ENCODE measurements at places on chromosomes 6 and 20.

GRCh38 chr20:64038224-64038564 lies 2.2 kb downstream of the C20orf204 start:
- no peak for DNase-seq

GRCh38 chr6:151661928-151662327 lies 145.6 kb upstream of the ESR1 start:
- no peak for DNase-seq

GRCh38 chr6:54198134-54198533 lies 86.9 kb downstream of the MLIP start:
- DNase-seq, result no peak

- no peak for DNase-seq
Measured at GRCh38 chr6:51844336-51844735, 243.1 kb downstream of the PKHD1 start.

- DNase-seq, result no peak
Measured at GRCh38 chr6:30821862-30822784, 62.2 kb upstream of the DDR1 start.

DNA sequence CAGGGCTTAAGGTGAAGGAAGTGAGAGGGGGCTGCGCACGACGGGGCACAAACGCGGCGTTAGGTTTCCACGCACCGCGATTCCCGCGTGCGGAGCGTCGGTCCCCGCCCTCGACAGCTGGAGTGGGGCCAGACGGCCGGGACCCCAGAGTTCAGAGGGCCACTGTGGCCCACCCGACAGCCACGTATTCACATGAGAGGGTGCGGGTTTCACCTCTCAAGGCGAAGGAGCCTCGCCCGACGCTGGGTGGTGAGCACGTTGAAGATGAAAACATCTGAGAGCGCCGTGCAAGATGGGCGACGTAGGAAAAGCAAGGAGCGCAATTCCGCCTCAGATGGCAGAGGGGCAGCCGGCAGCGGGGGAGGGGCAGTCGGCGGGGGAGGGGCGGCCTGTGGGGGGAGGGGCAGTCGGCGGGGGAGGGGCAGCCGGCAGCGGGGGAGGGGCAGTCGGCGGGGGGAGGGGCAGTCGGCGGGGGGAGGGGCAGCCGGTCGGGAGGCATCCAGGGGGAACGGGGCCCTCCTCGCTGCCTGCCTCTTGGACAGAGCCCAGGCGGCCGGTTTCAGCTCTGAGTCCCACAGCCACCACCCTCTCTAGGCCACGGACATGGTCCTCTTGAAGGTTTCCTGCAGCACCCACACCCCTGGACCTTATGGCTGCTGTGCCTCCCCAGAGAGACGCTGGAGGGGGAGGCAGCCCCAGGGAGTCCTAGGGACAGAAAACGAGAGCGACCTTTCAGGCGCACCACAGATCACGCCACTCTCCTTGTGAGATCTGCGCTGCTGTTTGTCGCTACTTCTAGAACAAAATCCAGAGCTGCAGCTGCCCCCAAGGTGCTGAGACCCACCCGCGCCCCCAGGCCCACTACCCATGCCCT lies 113.7 kb downstream of the DLL1 start:
- DNase-seq, result no peak

DNA sequence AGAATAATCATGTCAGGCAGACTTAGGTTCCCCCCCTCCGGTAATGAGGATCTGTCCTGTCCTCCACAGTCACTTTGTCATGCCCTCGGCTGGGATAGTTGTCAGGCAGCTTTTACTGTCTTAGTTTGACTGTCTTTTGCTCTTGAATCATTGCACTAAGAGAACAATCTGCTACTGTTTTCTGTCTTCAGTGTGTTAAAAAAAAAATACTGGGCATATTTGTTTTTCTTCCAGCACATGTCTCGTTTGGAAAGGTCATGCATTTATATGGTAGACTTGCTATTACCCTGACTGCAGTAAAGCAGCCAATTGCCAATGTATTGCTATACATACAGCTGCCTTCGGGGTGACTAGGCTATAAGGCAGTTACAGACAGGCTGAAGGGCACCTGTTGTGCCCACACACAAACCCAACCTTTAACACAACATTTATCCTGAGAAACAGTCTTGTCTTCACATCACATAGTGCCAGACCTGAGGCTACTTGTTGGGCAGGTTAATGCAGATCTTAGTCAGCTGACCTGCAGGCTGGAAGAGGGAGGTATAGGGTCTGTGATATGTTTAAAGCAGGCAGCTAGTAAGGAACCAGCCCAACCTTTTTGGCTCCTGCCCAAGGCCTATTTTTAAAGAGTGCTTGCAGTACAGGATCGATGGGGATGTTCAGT lies 26.7 kb downstream of the ARFGEF3 start:
- DNase-seq, result no peak

DNA sequence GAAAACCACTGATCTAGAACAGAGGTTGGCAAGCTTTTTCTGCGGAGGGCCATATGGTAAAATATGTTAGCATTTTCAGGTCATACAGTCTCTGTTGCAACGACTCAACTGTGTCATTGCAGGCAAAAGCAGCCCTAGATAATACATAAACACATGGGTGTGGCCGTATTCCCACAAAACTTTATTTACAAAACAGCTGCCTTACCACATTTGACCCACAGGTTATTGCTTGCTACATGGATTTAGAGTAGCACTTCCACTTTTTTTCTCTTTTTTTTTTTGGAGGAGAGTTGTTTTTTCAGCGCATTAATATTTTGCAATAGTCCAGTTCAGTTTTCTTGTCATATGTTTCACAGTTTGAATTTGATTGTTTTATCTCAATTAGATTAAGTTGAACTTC lies 2.5 kb upstream of the IGF2R start:
- no peak for DNase-seq

GRCh38 chr20:48931527-48932374 lies 10.2 kb downstream of the ARFGEF2 start:
- DNase-seq, result no peak

- DNase-seq, result no peak
Measured at GRCh38 chr6:33966536-33966935, 162.7 kb upstream of the MLN start.

GRCh38 chr6:112938650-112939049 lies 591.5 kb downstream of the RFPL4B start:
- no peak for DNase-seq

DNA sequence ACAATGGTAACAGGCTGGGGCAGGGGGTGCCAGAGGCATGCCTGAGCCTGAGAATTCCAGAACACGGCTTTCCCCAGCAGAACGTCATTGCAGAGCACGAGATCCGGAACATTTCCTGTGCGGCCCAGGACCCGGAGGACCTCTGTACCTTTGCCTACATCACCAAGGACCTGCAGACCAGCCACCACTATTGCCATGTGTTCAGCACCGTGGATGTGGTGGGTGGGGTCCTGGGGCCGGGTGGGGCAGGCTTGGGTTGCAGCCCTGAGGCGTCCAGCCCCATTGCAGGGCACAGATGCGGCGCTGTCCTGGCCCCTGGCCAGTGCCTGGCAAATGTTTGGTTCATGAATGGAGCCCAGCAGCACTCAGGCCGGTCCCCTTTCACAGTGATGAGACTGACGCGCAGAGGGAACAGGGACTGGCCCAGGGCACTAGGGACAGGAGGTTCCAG lies 57.1 kb downstream of the TCP11 start:
- DNase-seq, result no peak

DNA sequence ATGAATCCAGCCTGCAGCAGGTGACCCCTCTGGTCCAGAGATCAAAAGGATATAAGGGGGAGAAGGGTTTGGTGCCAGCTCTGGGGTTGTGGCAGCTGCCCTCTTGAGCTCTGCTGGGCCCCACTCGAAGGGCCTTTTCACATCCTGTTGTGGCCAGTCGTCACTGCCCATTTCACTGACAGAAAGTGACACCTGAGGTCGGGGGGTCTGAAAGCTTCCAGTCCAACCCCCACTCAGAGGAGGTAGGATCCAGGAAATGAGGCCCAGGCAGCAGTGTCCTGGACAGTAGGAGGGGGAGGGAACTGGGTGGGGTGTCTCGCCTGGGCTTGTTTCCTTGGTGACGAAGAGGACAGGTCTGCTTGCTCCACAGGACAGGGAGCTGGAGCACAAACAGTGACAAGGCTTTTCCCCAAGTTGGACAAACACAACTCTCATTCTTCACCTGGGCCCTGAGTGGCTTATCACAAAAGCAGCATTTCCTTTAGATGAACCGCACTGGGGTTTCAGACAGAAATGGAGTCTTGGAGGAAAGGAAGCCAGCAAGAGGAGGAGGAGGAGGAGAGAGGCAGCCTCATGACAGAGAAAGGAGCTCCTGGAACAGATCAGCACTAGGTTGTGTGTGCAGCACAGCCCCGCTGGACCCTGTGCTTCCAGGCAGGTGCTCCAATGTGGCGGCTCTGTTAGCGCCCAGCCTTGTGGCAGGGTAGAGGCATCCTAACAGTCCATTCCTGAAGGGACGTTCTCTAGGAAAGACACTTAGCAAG lies 11.0 kb downstream of the FRS3 start:
- no peak for DNase-seq

- DNase-seq, result no peak
Measured at GRCh38 chr6:36025260-36025931, 955 bp upstream of the SLC26A8 start.

DNA sequence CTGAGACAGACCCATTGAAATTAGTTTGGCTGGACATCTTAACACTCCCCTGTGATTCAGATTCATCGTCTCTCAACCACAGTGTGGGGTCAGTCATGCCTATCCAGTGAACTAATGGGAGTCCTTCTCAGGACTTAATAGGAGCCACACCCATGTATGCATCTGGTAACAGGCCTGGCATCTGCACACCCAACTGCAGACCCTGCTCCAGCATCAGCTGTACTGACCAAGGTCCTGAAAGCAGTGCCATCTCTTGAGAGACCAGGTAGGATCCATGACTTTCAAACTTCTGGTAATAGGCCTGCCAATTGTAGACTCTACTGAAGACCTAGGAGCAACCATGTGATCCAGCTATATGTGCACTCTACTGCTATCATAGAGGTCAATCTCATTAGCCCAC lies 363.6 kb upstream of the POU3F2 start:
- no peak for DNase-seq

GRCh38 chr6:63299667-63300066 lies 20.1 kb downstream of the LGSN start:
- DNase-seq, result no peak

DNA sequence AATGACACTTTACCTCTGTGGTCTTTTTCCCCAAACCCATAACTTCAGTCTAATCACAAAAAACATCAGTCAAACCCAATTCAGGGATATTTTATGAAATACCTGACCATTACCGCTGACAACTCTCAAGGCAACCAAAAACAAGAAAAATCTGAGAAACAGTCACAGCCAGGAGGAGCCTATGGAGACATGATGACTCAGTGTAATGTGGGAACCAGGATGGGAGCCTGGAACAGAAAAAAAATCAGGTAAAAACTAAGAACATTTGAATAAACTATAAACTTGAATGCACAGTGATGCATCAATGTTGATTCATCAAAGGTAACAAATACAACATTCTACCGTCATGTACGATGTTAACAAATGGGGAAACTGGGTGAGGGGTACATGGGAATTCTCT lies 84.1 kb upstream of the TSHZ2 start:
- DNase-seq, result no peak

DNA sequence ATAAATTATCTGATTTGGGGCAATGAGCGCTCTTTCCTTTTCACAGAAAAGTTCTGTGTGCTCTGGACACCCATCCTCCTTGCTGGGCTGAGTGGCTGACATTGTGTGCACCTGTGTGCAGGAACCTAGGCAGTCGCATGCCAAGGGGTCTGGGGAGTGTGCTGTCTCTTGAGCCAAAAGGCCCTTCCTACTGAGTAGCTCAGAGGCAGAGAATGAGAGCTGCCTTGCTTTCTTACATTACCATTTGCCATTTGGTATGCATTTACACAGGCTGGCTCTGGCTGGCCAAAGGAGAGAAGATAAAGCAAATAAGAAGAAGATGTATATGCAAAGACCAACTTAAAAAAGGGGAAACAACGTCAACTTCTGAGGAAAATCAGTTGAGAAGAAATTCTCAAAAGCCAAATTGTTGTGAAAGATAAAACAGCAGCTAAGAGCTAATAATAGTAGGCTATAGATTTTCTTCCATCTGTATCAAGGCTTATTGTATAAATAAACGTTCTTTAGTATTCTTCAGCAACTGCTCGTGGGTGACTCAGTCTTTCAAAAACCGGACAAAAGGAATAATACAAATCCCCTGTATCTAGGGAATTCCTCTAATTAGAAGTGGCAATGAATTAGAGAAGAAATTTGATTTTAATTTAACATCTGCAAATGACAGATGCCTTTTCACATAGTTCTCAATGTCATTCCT lies 121.9 kb downstream of the INSM1 start:
- no peak for DNase-seq

DNA sequence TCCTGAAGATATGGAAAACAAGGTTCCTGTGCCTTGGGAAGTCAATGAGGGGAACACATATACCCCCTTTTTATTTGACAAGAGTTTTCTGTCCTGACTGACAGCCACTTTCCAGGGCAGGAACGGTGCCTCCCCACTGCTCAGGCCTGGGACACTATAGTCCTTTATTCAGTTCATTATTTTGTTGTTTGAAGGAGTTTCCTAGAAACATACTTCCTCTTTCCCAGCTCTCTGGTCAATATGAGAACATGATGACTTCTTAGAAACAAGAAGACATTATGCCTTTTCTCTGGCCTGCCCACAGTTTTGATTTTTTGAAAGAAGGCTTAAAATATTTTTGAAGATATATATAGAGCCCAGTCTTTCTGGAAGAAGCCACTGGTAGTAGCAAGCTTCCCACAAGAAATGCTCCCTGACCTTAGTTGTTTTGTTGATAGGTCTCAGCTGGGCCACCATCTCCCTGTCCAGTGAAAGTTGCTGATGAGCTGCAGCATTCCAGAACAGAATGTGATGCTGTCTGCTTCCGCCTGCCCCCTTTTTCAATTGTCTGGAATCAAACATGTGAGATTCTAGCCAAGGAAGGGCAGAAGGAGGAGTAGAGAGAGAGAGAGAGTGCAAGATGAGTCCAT lies 350.0 kb upstream of the PRND start:
- no peak for DNase-seq

GRCh38 chr20:32839227-32839981 lies 19.3 kb upstream of the EFCAB8 start:
- DNase-seq, result no peak

GRCh38 chr20:40774252-40774651 lies 85.2 kb upstream of the MAFB start:
- DNase-seq, result no peak

DNA sequence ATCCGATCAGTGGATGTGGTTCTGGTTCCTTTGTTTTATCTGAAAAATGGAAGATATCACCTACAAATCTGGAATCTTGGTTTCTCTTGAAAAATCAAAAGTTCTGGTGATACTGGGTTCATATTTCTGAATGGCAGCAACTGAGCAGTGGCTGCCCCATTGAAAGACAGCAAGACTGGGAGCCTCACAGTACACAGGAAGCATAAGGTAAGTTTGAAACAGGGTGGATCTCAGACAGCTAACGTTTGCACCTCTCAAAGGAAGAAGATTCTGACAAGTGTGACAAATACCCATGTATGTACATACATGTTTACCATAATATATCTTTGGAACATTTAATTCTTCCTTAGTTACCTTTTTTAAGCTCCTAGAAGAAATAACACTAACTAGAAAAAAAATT lies at the start of gene SAMD3:
Gene SAMD3, minus strand, starts transcription at position 177 of the 400 bp plus-strand sequence. CDS start 7,678 bp downstream, outside the sequence.
- DNase-seq, result no peak

DNA sequence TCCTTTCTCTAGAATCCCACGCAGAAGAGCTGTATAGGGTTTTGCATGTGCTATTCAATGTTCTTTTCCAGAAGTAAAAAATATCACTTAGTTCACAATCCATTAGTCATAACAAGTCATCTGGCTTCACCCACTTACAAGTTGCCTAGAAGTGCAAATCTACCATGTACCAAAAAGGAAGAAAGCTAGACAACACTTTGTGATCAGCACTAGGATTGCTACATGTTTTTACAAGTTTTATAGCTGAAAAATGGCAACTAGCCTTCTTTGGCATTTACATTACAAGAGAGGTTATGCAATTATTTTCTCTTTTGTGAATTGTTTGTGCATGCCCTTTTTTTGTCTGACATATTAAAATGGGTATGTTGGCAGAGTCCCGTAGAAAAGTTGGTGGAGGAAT lies 85.6 kb upstream of the PTPRK start:
- no peak for DNase-seq

Measured in stimulated activated CD4-positive, alpha-beta T cell treated with anti-CD3 and anti-CD28 coated beads, Interleukin-2, amount 100 ng/mL, for 24 hours (primary cell).